ENCODE measurements at places on chromosomes 5 and 9. TPM values are rescaled to one million over a fixed set of nuclear protein-coding genes. Genes with fewer than 3 reads are reported as not detected.

- no peaks in the 10 kb centered on the region for H3K27me3 ChIP-seq
- no peak for DNase-seq
- no peaks in the 10 kb centered on the region for H3K36me3 ChIP-seq
- no peak overlapping the region for H3K4me3 ChIP-seq
These were observed 491.9 kb upstream of the TUSC1 start for GRCh38 chr9:26170190-26170589.

The FOXD4 gene
- total RNA-seq: not detected

GRCh38 chr5:178330791-178331404 lies 98.3 kb upstream of the PHYKPL start:
- no peak for DNase-seq
- H3K36me3 ChIP-seq: no peaks in the 10 kb centered on the region
- H3K4me3 ChIP-seq: no peak overlapping the region

GRCh38 chr5:147417135-147417813 lies 92.6 kb downstream of the DPYSL3 start:
- no peaks in the 10 kb centered on the region for H3K4me1 ChIP-seq
- H3K27me3 ChIP-seq: no peaks in the 10 kb centered on the region
- DNase-seq: no peak
